ENCODE measurements at places on chromosomes 2 and 18. TPM values are rescaled to one million over a fixed set of nuclear protein-coding genes. Genes with fewer than 3 reads are reported as not detected.
A peak's percentile ranks its signal among the peaks of the same experiment; 100 is the strongest.

GRCh38 chr18:79468119-79468789, 72.5 kb downstream of the NFATC1 start:
- H3K4me1 ChIP-seq: no peaks in the 10 kb centered on the region
- H3K27me3 ChIP-seq: no peaks in the 10 kb centered on the region
- peaks cover 63% of the 10 kb centered on the region for H3K36me3 ChIP-seq
- no peak overlapping the region for H3K4me3 ChIP-seq

DNA sequence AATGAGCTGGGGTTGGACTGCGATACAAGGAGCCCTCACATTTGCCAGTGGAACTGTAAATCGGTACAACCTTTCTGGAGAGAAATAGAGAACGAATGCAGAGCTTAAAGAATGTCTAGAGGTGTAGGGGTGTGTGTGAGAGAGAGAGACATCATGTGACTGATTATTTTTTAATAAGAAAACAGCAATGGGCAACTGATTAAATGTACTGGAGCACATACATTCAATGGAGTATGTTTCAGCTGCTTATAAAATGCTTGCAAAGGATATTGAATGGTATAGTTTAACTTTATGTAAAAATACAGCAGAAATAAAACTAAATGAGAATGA, 391 bp upstream of the TMEM17 start:
- H3K27me3 ChIP-seq: no peaks in the 10 kb centered on the region
- no peak for DNase-seq
- H3K4me1 ChIP-seq: no peaks in the 10 kb centered on the region
- H3K4me3 ChIP-seq: peak overlapping the region; percentile 74

DNA sequence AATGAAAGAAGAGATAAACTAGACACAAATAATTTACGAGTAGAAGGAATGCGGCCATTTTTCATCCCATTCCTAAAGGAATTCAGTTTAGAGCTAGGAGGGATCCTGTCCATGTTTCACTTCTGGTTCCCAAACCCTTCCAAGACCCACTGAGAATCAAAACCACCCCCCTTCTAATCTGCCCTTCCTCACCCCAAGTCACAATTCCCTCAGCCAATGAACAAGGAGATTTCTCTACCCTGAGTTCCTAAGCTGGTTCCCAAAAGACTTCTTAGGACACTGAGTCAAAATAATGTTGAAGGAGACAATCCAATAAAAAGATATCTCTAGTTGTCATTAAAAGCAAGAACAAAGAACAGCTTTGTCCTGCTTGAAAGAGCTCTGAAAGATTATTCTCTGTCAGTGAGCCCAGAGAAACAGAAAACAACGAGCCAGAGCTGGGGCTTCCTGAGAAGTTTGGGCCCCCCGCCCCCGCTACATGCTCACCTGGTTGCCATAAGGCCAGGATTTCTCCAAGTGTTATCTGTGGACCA, 45.7 kb downstream of the STK39 start:
- H3K36me3 ChIP-seq: no peaks in the 10 kb centered on the region
- H3K4me3 ChIP-seq: no peak overlapping the region
- no peak overlapping the region for H3K27ac ChIP-seq

DNA sequence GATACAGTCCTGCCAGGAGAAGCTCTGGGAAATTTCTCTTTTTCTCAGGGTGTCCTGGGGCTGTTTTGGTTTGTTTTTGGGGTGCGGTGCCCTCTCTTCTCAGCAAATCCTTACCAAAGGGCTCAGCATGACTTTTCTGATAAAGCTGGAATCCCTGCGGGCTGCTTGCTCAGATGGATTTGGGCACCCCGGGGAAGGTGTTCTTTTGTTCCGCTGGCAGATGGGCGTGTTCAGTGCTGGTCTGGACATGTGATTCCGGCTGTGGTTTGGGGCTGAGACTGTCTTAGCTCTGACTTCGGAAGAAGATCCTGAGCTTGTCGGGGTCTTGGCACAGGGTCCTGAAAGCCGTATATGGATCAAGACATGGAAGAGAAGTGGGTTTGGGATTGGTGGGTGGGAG, 134.2 kb upstream of the SPRED2 start:
- no peak overlapping the region for H3K27ac ChIP-seq
- no peaks in the 10 kb centered on the region for H3K36me3 ChIP-seq
- no peak overlapping the region for H3K4me3 ChIP-seq
- H3K4me1 ChIP-seq: no peaks in the 10 kb centered on the region
- H3K27me3 ChIP-seq: no peaks in the 10 kb centered on the region

DNA sequence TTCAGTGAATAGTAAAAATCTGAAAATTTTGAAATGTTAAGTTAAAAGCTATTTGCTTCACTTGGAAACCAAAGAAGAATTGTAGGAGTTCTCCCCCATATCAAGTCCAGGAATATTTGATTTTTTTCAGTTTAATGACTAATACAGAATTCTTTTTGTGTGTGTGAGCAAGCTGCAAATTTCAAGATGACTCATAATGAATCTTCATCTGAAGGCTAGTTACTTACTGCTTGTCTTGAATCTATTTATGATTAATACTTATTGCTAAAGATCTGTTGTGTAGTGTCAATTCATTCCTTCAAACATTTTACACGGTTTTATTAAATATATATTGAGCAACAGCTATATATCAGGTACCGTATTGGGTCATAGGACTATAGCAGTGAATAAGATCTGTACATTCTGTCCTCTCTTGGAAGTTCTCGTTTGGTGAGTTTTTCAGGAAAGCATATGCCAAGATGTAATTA, 47.8 kb upstream of the CAVIN2 start:
- no peak for DNase-seq
- H3K27me3 ChIP-seq: no peaks in the 10 kb centered on the region
- H3K4me1 ChIP-seq: no peaks in the 10 kb centered on the region
- H3K36me3 ChIP-seq: no peaks in the 10 kb centered on the region

- no peak overlapping the region for H3K4me3 ChIP-seq
- H3K27me3 ChIP-seq: no peaks in the 10 kb centered on the region
- no peaks in the 10 kb centered on the region for H3K36me3 ChIP-seq
- no peaks in the 10 kb centered on the region for H3K4me1 ChIP-seq
- DNase-seq: no peak
Measured at GRCh38 chr2:183227176-183227575, 102.9 kb downstream of the NUP35 start.

DNA sequence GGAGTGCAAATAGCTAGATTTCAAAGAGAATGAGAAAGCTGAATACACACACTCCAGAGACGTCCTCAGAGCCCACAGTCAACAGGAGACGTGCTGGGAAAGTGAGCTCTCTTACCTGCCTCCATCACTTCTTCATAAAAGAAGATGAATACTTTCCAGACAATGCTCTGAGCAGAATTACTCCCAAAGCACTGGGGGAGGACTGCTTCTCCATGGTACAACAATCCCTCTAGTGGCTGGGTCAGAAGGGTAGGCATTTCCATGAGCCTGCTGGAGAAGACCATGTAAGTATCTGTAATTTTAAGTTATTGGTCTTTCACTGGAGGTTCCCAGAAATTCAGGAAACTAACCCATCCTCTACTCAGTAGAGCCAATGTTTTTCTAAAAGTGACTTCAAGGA, 190.3 kb downstream of the RBM43 start:
- H3K36me3 ChIP-seq: no peaks in the 10 kb centered on the region
- no peak for DNase-seq
- no peak overlapping the region for H3K27ac ChIP-seq
- no peak overlapping the region for H3K4me3 ChIP-seq
- H3K27me3 ChIP-seq: no peaks in the 10 kb centered on the region

The ADD2 gene
- 10.2 TPM for total RNA-seq

The EVX2 gene
- total RNA-seq: not detected

The IL1RL1 gene
- total RNA-seq: 3.4 TPM

The SEH1L gene
- 16.3 TPM for total RNA-seq

The EFR3B gene
- total RNA-seq: 0.32 TPM

The KCNG2 gene
- total RNA-seq: not detected

Measured in ascending aorta (tissue), 2 donors.